Upper lobe of left lung (tissue), 6 donors: ENCODE measurements at places on chromosomes 3 and 15.

DNA sequence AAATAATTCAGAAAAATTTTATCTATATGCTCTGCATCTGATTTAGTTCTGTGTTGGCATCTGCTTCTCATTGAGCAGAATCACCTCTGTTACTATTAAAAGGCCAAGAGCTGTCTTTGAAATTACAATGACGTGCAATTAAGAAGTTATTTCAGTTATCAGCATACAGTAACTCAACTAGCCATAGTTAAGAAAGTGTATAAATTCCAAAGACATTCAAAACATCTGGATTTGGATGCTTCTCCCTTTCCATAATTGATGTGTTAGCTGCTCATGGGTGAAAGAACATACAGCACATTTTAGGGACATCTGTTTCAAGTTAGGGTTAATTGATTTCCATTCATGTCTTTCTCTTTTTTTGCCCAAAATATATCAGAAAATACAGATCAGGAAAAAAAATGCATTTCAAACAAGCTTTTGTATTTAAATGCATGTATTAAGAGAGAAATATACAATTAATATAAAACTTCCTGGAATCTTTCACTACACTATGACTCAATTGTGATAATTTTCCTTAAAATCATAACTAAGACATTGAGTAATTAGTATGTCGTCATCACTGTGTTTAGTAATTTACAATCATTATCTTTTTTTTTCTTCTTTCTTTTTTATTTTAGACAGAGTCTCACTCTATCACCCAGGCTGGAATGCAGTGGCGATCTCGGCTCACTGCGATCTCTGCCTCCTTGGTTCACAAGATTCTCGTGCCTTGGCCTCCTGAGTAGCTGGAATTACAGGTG, 82.7 kb upstream of the MBNL1 start:
- no peak for DNase-seq
- no peak overlapping the region for H3K4me3 ChIP-seq
- H3K27ac ChIP-seq, result no peak overlapping the region
- H3K36me3 ChIP-seq, result no peaks in the 10 kb centered on the region

GRCh38 chr3:26596335-26596734, 26.2 kb upstream of the LRRC3B start:
- DNase-seq, result no peak
- H3K36me3 ChIP-seq, result no peaks in the 10 kb centered on the region
- H3K4me1 ChIP-seq, result no peaks in the 10 kb centered on the region
- H3K27me3 ChIP-seq, result no peaks in the 10 kb centered on the region

DNA sequence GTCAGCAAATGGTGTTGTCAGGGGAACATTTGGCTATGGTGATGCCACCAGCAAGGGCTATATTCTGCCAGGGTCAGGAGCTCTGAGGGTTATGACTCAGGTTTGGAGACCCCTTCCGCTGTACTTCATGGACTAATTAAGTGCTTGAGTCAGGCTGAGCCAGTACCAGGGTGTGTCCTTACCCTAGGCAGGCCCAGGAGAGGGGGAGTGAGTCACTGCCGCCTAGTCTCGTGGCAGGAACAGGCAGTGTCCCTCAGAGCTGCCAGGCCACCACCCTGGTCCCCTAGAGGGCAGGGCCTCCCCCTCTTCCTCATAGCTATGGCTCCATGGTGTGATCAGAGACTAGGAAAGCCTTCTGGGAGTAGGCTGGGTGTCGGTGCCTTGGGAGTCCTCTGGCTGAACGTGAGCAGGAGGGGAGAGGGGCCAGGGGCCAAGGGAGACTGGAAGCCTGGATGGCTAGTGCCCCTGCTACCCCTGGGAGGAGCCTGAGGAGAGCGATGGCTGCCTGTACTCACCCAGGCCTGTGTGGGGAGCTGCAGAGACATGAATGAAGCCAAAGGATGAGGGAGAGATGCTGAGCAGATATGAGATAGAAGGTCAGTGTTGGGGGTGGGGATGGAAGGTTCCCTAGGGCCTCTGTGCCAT, 10.6 kb downstream of the MAPKAPK3 start:
- H3K4me1 ChIP-seq, result peaks cover 57% of the 10 kb centered on the region
- peak overlapping the region; percentile 13 for H3K4me3 ChIP-seq
- no peak for DNase-seq

GRCh38 chr15:36882487-36883131, 217.7 kb downstream of the MEIS2 start:
- no peak overlapping the region for H3K27ac ChIP-seq
- H3K36me3 ChIP-seq, result no peaks in the 10 kb centered on the region
- H3K4me1 ChIP-seq, result peaks cover 20% of the 10 kb centered on the region
- peak; percentile 42 for DNase-seq
- peaks cover 61% of the 10 kb centered on the region for H3K27me3 ChIP-seq

DNA sequence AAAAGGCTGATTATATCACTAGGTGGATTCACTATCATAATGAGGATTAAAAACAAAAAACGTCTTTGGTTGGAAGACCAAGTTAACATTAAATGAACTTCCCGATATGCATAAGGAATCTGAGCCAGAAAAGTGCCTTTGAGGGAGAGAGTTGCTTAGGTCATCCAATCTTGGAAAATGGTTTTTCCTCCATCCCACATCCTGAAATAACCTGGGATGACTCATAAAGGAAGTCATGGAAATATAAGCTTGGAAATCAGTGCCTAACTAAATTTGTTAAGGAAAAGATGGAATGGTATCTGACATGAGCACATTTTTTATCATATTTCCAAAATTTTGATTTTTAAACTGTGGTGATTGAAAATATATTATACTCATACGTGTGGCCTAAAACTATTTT, 66.0 kb downstream of the KBTBD8 start:
- no peak for DNase-seq
- no peaks in the 10 kb centered on the region for H3K36me3 ChIP-seq
- no peaks in the 10 kb centered on the region for H3K4me1 ChIP-seq
- no peak overlapping the region for H3K27ac ChIP-seq
- no peak overlapping the region for H3K4me3 ChIP-seq

DNA sequence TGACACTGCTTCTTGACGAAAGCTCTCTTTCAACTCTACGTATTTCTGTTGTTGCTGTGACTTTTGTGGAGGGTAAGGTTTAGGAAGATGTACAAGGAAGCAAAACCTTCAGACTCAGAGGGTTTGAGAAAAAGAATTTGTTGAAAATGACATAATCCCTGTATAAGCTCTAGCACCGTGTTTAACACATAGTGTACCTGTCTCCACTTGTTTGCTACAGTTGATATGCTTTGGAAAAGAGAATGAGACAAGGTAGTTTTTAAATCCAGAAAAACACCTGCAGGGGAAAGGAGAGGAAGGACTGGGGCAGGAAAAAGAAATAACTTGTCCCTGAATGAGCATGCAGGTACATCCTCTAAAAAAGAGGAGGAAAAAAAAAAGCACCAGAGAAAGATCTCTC, 29.6 kb upstream of the CP start:
- DNase-seq, result no peak
- H3K36me3 ChIP-seq, result no peaks in the 10 kb centered on the region
- H3K4me1 ChIP-seq, result peaks cover 23% of the 10 kb centered on the region
- H3K27me3 ChIP-seq, result no peaks in the 10 kb centered on the region
- H3K4me3 ChIP-seq, result no peak overlapping the region
- H3K27ac ChIP-seq, result no peak overlapping the region

GRCh38 chr3:181358562-181358961, 353.2 kb upstream of the SOX2 start:
- no peaks in the 10 kb centered on the region for H3K4me1 ChIP-seq
- no peak overlapping the region for H3K27ac ChIP-seq
- H3K36me3 ChIP-seq, result no peaks in the 10 kb centered on the region
- no peaks in the 10 kb centered on the region for H3K27me3 ChIP-seq
- H3K4me3 ChIP-seq, result no peak overlapping the region

- H3K27ac ChIP-seq, result no peak overlapping the region
- no peak overlapping the region for H3K4me3 ChIP-seq
- no peaks in the 10 kb centered on the region for H3K4me1 ChIP-seq
- no peaks in the 10 kb centered on the region for H3K36me3 ChIP-seq
- H3K27me3 ChIP-seq, result no peaks in the 10 kb centered on the region
Measured at GRCh38 chr3:65742914-65743313, 295.8 kb downstream of the MAGI1 start.

DNA sequence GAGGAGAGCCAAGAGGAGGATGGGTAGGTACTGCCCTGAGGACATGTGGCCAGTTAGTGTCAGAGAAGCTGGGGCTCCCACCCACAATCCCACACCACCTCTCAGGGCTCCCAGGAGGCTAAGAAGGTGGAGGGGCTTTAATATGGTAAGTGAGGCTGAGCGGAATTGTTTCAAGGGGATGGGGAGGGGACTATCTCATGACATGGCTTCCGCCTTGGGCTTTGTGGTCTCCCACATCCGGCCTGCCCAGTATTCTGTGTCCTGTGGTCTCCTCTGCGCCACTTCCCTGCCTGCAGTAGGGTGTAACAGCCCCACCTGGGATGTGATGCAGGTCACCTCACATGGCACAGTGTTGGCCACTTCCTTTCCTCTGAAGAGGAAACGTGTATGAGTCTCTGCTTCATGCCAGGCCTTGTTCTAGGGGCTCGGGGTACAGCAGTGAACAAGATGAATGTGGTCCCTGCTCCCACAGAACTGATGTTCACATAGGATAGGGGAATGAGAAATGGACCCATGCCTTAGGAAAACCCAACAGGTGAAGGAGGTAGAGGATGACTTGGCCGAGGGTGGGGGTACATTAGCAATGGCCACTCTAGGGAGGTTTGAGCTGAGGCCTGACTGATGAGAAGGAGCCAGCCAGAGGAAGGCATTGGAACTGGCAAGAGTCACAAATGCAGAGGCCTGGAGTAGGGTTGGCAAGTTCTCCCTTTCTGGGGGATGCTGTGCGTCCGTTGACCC, 3.2 kb downstream of the NEIL1 start:
- H3K36me3 ChIP-seq, result peaks cover 3% of the 10 kb centered on the region
- H3K4me1 ChIP-seq, result peaks cover 11% of the 10 kb centered on the region
- no peak overlapping the region for H3K4me3 ChIP-seq

- no peaks in the 10 kb centered on the region for H3K27me3 ChIP-seq
- peaks cover 19% of the 10 kb centered on the region for H3K36me3 ChIP-seq
- no peak overlapping the region for H3K27ac ChIP-seq
- DNase-seq, result no peak
- no peak overlapping the region for H3K4me3 ChIP-seq
Measured at GRCh38 chr15:101029971-101030661, 111.0 kb downstream of the LRRK1 start.

- peak overlapping the region; percentile 31 for H3K27ac ChIP-seq
- DNase-seq, result no peak
- H3K36me3 ChIP-seq, result no peaks in the 10 kb centered on the region
- no peak overlapping the region for H3K4me3 ChIP-seq
- peaks cover 5% of the 10 kb centered on the region for H3K4me1 ChIP-seq
Measured at GRCh38 chr3:113166719-113167492, 44.5 kb upstream of the BOC start.

- no peak for DNase-seq
- H3K27me3 ChIP-seq, result no peaks in the 10 kb centered on the region
- H3K4me1 ChIP-seq, result peaks cover 12% of the 10 kb centered on the region
- H3K27ac ChIP-seq, result no peak overlapping the region
- no peaks in the 10 kb centered on the region for H3K36me3 ChIP-seq
Measured at GRCh38 chr3:72739531-72740466, 108.4 kb downstream of the SHQ1 start.

DNA sequence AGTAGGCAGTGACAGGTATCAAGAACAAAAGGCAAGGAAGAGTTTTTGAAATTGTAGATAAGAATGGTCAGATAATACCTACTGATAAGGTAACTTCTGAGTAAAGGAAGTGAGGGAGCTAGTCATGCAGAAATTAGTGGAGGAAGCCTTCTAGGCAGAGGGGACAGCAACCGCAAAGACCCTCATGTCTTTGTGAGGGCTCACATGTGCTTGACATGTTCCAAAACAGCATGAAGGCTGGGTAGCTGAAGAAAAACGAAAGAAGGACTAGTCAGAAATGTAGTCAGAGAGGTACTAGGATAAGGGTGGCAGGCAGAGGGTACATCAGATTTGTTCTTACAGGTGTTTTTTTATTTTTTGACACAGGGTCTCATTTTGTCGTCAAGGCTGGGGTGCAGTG, 5.3 kb downstream of the SIN3A start:
- no peak overlapping the region for H3K4me3 ChIP-seq
- H3K27ac ChIP-seq, result no peak overlapping the region
- no peaks in the 10 kb centered on the region for H3K27me3 ChIP-seq
- DNase-seq, result no peak
- peaks cover 8% of the 10 kb centered on the region for H3K36me3 ChIP-seq
- H3K4me1 ChIP-seq, result peaks cover 33% of the 10 kb centered on the region

DNA sequence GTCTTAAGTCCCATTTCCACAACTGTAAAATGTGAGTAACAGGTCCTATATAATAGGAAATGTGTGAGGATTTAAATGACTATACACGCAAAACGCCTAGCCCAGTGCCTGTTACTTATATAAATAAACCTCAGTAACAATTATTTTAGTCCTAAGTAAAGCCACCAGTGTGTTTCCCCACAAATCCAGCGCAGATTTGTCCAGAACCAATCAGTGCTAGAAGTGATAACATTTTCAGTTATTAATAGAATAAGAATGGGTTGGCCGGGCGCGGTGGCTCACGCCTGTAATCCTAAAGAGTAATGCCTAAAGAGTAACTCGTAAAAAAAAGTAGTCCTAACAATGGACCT, 561 bp downstream of the RPAP1 start:
- H3K27ac ChIP-seq, result peak overlapping the region; percentile 83
- peaks cover 9% of the 10 kb centered on the region for H3K4me1 ChIP-seq
- no peaks in the 10 kb centered on the region for H3K27me3 ChIP-seq

GRCh38 chr15:27222479-27222878, 251.5 kb downstream of the GABRG3 start:
- H3K27me3 ChIP-seq, result no peaks in the 10 kb centered on the region
- DNase-seq, result no peak
- no peak overlapping the region for H3K4me3 ChIP-seq
- no peaks in the 10 kb centered on the region for H3K4me1 ChIP-seq
- peak overlapping the region; percentile 58 for H3K27ac ChIP-seq
- no peaks in the 10 kb centered on the region for H3K36me3 ChIP-seq

DNA sequence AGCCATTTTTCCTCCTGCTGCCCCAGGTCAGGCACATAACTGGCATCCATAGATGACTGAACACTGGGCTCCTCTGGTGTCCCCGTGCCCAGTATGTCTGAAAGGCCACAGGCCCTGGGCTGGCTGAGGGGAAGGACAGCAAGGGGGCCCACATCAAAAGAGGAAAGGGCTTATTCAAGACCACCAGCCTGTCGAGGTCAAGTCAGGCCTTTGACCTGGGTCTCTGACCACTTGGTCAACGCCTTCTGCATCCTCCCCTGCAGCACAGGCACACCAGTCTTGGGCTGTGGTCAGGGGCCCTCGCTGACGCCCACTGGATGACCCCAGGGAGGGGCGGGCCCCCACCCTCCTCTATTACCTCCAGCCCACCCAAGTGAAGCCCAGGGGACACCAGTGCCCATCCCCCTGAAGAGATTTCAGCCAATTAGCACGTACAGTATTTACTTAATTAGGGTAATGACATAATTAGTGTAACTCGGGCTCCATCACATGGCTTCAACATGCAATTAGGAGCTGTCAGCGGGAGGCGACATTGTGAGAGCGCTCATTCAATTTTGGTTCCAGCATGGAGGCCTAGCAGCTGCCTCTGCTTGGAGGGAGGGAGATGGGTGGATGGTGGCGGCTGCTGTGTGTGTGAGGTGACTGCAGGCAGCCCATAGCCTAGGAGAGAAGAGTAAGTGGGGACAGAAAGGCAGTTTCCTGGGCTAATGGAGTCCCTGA, 13.5 kb upstream of the DNAH1 start:
- no peak overlapping the region for H3K27ac ChIP-seq
- no peak for DNase-seq
- H3K36me3 ChIP-seq, result no peaks in the 10 kb centered on the region
- H3K4me3 ChIP-seq, result no peak overlapping the region
- H3K4me1 ChIP-seq, result peaks cover 21% of the 10 kb centered on the region

GRCh38 chr3:115832265-115832664, 209.0 kb downstream of the GAP43 start:
- H3K27ac ChIP-seq, result no peak overlapping the region
- H3K36me3 ChIP-seq, result no peaks in the 10 kb centered on the region
- peaks cover 6% of the 10 kb centered on the region for H3K4me1 ChIP-seq
